ENCODE measurements at places on chromosomes 2 and 18. TPM values are rescaled to one million over a fixed set of nuclear protein-coding genes. Genes with fewer than 3 reads are reported as not detected.

The PLEK gene
- total RNA-seq = not detected

The C2orf76 gene
- total RNA-seq = 9.2 TPM

The MAL gene
- total RNA-seq = 0.41 TPM

The SLC19A3 gene
- 0.14 TPM for total RNA-seq

The RGPD3 gene
- 0.10 TPM for total RNA-seq

The PARD6G gene
- total RNA-seq = 26.9 TPM

The LRRTM1 gene
- total RNA-seq = not detected

The DNAJC5G gene
- total RNA-seq = not detected

The CD8B gene
- not detected for total RNA-seq

The TCF23 gene
- not detected for total RNA-seq

The ELOA2 gene
- not detected for total RNA-seq

GRCh38 chr18:3447068-3447894 lies 2.7 kb upstream of the TGIF1 start:
- DNase-seq = peak; percentile 43

GRCh38 chr2:69989009-69989408 lies 27.6 kb upstream of the ASPRV1 start:
- DNase-seq = no peak

- peak; percentile 48 for DNase-seq
Measured at GRCh38 chr2:144320491-144320890, 199.4 kb downstream of the ZEB2 start.

DNA sequence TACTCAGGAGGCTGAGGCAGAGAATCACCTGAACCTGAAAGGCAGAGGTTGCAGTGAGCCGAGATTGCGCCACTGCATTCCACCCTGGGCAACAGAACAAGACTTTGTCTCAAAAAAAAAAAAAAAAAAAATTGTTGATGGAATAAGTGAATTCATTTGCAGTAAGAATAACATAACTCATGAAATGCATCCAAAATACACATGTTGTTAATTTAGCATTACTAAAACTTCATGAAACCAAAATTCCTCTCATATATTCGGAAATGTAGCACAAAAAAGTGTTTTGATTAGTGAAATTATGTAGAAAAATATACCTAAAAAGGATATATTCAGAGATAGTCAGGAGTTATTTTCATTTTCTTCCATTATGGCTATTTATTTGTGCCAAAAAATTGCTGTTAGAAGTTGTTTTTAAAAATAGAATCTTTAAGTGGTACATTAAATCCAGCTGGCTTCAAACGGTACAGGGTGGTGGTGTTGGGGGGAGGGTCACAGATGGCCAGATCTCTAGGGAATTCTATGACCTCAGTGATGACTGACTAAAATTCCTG lies 78.2 kb upstream of the UGP2 start:
- DNase-seq = peak; percentile 12

DNA sequence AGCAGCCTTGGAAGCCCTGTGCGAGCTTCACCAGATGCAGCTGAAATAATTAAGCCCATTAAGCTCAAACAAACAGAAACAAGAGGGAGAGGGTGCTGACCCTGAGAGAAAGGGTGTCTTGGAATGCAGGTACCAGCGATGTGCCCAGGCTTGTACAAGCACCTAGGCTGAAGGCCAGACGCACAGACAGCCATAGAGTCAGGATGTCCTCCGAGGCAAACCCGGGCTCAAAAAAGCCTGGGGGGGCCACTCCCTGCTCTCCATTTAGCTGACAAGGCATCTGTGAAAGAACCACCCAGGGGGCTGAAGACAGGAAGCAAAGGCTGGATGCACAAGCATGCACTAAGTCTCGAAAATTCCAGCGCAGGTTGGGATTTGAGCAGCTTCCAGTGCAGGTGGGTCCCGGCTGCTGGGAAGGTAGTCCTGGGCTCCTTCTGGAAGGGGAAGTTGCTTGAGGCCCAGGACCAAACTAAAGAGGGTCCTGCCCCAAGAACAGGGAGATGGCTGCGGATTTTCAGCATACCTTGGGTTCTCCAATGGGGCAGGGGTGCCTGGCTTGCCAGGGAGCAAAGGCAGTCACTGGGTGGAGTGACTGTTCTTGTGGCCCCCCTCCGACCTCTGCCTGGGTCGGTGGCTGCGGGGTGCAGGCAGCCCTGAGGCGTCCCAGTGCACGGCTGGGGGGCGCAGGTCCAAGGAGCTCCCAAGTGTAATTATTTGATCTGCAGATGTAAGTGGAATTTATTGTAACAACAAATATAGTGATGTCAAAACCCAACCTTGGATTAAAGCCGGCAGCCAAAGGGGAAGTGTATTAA lies 5.9 kb downstream of the GBX2 start:
- DNase-seq = no peak

DNA sequence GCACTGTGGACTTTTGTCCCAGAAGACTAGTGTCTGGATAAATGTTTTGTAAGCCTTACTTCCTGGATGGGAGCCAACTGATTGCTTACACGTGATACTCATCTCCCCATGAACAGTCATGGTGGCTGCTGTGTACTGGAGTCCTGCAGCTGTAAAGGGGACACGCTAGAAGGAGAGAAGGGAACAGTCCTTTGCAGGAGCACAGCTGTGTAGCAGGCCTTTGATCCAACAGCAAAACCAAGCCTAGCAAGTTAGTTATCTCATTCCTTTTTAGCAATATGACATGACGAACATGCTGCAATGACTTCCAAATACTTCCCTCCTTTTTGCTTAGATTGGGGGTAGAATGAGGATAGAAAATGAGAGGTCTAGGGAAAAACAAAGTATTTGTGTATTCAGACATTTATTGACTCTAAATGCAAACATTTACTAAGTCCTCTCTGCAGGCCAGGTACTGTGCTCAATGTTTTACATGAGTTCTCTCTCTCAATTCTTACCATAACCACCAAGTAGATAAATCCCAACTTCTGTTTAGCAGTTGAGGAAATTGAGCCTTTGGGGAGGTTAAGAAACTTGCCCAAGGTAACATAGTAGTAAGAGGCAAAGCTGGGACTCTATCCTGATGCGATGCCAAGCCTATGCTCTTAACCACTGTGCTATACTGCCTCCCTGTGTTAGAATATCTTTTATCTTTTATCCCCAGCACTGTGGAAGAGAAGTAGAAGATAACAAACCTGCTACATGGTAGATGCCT lies 55.4 kb upstream of the CD28 start:
- DNase-seq = peak; percentile 52

- no peak for DNase-seq
Measured at GRCh38 chr2:204436230-204436629, 109.0 kb upstream of the PARD3B start.

GRCh38 chr2:218229851-218230250 lies 12.9 kb downstream of the ARPC2 start:
- no peak for DNase-seq

DNA sequence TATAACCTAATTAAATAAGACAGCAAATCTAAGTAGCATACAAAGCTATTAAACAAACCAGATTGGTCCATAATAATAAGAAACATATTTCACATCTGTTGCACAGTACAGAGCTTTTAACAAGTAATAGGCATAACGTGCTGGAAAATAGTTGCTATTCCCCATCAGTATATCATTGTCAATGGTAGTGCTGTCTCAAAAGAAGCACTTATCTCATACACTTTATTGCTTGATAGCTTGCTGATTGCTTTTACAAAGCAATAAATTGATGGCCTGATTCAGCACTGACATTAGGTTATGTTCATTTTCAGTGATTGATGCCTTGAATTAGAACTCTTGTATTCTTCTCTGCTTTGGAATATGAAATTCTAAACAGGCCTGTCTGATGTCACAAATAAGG lies 641.7 kb downstream of the CBLN2 start:
- no peak for DNase-seq

DNA sequence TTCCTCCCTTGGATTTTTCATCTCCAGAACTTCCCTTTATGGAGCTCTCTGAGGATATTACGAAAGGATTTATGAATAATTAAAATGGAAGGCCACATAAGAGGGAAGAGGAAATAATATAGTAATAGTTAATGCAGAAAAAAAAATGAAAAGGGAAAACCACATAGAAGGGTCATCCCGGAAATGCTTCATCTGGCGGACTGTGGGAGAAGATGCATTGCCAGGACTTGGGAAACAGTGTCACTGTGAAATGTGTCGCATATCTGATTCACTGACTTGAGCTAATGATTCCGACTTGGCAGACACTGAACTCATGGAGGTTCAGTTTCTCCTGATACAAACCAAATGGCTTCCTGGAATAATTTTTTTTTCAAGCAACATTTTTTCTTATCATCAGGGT lies 129.9 kb upstream of the RMP24 start:
- DNase-seq = no peak

DNA sequence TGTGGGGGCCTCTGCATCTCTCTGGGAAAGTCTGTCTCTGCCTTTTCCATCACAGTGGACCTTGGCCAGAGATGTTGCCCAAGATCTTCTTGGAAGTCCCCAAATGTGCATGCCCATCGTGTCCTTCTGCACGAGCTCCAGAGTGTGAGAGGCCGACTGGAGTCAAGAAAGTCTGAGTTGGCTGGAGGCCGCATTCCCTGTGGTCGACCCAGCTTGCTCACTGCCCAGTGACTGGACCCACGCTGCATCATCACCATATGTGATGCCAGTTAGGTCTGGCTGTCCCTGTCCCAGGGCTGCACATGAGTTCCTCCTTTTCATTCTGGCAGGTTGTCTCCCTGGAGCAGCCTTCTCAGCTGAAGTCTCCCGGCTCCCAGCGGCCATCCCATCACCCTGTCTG lies 93.8 kb downstream of the ARL4C start:
- DNase-seq = peak; percentile 62

- DNase-seq = no peak
Measured at GRCh38 chr2:219627103-219628100, at the start of gene SLC4A3. Gene SLC4A3, plus strand, starts transcription at chr2:219627630. Its CDS starts 363 bp downstream, at chr2:219627993.

- DNase-seq = no peak
Measured at GRCh38 chr2:132416723-132417395, at the start of gene GPR39. Gene GPR39, plus strand, starts transcription at chr2:132416805.

- no peak for DNase-seq
Measured at GRCh38 chr2:126518196-126518595, 137.8 kb upstream of the GYPC start.

GRCh38 chr2:24542269-24542872 lies 51.3 kb downstream of the NCOA1 start:
- DNase-seq = no peak

- DNase-seq = no peak
Measured at GRCh38 chr2:109269706-109270504, 140.9 kb downstream of the SH3RF3 start.

DNA sequence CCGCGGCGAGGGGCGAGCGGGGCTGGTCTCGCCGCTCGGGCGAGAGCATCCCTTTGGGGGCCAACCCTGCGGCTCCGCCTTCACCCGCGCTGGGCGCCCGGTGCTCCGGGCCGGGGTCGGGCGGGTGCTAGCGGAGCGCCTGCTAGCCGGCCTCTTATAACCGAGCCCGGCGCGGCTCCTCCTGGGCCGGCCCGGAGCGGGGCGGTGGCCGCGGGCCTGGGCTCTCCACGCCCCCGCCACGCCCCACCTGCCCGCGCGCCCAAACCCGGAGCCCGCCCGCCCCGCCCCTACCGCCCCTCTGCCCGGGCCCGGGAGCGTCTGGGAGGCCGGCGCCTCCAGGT lies at the start of gene FOXI3:
Gene FOXI3 (minus strand): TSS at position 129 of the 341 bp plus-strand sequence. CDS start 158 bp downstream, outside the sequence.
- DNase-seq = no peak

GRCh38 chr2:157793053-157793612 lies 83.0 kb downstream of the ACVR1 start:
- no peak for DNase-seq

Data from astrocyte (in vitro differentiated cells and primary cell).